ENCODE measurements at places on chromosomes 11 and 22. TPM values are rescaled to one million over a fixed set of nuclear protein-coding genes. Genes with fewer than 3 reads are reported as not detected.

DNA sequence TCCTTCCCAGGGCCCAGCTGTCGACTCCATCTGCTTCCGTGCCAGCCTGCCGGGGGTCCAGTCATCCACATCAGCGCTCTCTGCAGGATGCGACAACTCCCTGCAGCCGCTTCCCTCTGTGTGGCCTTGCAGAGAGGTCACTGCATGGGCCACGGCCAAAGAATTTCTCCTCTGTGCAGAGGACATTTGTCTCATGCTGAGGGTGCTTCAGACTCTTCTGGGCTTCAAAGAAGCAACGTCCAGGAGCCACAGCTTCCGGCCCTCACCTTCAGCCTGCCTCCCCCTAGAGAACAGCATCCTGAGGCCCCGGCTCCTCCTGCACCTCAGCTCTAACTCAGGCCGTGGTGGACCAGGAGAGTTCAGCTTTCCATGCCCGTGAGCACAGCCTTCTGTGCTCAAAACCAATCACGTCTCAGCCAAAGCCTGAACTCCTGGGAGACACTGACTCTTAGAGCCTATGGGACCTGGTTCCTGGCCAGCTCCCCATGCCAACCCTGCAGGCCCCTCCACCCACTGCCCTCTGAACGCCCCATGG lies 258.9 kb downstream of the BRD1 start:
- DNase-seq = no peak

- peak; percentile 81 for DNase-seq
Measured at GRCh38 chr22:23183061-23183698, 2.9 kb downstream of the BCR start.

GRCh38 chr22:20244691-20245576 lies 23.2 kb downstream of the RTN4R start:
- peak; percentile 64 for DNase-seq

DNA sequence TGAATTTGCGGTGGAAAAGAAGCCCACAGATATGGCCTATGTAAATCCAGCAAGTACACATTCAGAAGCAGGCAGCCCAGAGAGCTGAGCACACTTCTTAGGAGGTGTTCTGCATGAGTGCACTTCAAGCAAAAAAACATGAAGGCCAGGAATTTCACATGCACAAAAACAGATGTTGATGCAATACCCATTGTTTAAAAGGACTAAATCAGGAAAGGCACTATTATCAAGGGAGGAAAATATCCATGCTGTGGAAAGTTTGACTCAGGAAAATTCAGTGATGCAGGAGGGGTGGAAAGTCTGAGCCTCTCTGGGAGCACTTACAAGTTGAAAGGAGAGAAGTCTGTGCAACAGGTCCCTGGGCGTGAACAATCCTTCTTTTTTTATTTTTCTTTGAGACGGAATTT lies 15.8 kb upstream of the CARS1 start:
- DNase-seq = peak; percentile 47

DNA sequence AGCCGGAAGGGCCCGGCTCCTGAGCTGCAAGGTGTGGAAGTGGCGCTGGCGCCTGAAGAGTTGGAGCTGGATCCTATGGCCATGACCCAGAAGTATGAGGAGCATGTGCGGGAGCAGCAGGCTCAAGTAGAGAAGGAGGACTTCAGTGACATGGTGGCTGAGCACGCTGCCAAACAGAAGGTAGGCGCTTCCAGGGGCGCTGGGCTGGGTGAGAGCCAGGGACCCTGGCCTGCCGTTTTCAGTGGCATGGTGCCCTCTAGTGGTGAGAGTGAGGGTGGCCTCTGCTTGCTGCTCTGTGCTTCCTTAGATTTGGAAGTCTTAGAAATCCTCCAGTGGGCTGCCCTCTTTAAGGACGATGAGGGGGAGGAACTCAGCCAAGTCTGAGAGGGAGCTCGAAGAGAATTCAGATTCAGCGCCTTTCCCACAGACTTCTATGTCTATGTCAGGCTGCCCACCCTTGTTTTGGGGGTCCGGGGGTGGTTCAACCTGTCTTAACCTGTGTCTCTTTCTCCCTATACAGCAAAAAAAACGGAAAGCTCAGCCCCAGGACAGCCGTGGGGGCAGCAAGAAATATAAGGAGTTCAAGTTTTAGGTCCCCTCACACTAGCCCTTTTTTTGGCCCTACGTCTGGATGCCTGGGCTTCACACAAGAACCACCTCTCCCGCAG lies 1.8 kb upstream of the PACS1 start:
- DNase-seq = peak; percentile 73

- DNase-seq = peak; percentile 28
Measured at GRCh38 chr11:132220474-132220873, 850.1 kb downstream of the NTM start.

DNA sequence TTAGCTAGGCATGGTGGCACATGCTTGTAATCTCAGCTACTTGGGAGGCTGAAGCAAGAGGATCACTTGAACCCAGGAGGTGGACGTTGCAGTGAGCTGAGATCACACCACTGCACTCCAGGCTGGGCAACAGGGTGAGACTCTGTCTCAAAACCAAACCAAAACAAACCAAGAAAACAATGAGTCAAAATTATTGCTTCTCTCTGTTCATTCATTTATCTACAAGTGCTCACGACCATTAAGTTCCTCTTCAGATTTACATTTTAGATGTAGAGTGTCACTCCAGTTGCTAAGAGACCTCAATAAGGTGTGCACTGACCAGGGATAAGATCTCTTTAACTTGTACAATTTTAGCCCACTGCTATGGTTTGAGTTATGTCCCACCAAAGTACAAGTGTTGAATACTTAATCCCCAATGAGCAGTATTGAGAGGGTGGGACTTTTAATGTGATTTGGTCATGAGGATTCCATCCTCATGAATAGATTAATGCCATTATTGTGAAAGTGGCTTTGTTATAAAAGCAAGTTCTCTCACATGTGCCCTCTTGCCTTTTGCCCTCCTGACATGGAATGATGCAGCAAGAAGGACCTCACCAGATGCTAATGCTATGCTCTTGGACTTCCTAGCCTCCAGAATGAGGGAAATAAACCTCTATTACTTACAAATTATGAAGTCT lies 7.8 kb downstream of the HNRNPUL2 start:
- DNase-seq = no peak

DEPDC7 gene
- polyA plus RNA-seq = 1.4 TPM

GRCh38 chr11:104694259-104695064 lies 203.8 kb downstream of the CASP12 start:
- no peak for DNase-seq

- DNase-seq = no peak
Measured at GRCh38 chr11:16880184-16880801, 133.9 kb downstream of the PLEKHA7 start.

GRCh38 chr11:69718147-69718546 lies 14.3 kb upstream of the FGF19 start:
- DNase-seq = no peak

DNA sequence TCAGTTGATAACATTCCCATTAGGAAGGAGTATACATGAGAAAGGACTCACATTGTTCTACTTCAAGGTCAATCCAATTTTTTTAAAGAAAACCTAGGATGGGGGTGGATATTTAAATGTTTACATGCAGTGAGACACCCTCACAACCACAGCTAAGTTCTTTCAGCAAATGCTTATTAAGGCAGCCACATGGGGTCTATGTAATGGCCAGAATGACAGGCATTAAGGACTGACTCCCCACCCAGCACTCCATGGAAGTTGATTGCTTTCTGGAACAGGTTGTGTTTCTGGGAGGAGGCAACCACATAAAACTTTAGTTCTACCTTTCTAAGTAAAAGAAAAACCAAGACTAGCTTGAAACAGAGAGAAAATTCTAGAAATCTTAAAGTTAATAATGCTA lies 662.0 kb upstream of the CCDC90B start:
- DNase-seq = no peak

DNA sequence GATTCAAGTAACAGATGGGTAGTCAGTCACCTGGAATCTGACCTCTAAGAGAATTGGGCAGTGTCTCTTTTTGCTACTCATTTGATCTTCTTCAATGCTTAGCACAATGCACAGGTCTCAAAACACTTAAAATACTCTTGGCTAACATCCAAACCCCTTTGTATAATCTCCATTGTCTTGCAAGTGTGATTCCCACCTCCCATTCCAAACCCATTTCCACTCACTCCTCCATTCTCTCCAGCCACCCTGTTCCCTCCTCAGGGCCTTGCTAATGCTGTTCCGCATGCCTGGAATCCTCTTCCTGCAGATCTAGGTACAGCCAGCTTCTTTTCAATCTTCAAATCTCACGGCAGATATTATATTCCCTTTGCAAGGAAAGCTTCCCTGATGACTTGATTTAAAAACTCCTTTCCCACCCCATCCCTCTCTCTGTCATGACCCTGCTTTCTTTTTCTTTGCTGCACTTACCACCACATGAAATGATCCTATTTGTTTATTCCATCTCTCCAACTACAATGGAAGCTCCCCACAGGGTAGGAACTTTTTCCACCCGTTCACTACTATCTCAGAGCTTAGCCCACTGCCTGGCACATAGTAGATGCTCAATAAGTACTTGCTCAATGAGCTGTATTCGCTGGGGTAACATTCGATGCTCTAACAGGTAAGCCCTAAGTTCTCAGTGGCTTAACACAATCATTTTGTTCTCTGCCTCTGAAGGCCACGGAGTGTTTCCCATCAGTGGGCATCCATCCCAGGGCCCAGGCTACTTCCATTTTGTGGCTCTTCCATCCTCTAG lies 121.7 kb downstream of the MN1 start:
- DNase-seq = no peak

QSER1 gene
- polyA plus RNA-seq = 2.6 TPM

DNA sequence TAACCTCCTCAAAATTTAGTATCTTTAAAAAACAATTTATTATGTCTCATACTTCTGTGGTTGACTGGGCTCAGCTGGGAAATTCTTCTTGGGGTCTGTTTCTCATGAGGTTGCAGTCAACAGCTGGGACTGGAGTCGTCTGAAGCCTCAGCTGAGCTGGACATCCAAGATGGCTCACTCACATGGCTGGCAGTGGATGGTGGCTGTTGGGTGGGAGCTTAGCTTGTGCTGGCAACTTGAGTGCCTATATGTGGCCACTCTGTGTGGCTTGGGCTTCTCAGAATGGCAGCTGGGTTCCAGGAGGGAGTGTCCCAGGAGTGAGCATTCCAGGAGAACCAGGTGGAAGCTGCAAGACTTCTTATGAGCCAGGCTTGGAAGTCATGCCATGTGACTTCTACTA lies 13.2 kb downstream of the THY1 start:
- no peak for DNase-seq

ZP1 gene
- polyA plus RNA-seq = 4.1 TPM

GRCh38 chr11:68709062-68709461 lies 24.7 kb downstream of the GAL start:
- DNase-seq = no peak

DNA sequence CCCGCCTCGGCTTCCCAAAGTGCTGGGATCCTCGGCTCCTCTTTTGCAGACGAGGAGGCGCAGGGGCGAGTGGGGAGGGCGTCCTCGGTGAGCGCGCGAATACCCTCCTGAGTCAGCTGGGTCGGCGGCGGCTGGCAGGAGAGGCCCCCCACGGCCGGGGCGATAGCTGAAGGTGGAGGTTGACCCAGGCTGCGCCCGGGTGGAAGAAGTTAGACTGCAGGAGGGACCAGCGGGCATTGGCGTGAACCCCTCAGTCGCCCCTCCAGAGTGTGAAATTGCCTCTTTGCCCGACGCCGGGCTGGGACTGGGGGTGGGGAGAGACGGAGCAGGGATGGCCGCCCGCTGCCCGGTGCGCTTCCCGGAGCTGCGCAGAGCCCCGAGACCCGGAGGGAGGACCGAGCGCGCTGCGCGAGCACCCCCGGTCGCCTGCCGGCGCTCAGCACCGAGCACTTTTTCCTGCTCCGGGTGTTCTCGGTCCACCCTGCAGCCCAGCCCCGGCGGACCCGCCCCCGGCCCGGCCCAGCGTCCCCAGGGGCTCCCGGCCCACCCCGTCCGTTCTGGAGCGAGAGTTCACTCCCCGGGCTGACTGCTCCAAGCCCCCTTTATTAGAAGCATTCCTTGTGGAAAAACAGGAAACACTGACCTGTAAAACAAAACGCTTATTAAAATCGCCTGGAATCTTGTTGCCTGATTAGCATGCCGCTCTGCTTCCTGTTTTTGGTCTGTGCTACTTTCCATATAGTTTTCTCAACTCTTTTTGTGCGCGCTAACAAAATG lies 13.7 kb upstream of the CPT1A start:
- no peak for DNase-seq

GRCh38 chr22:21569459-21570170 lies 2.1 kb downstream of the UBE2L3 start:
- DNase-seq = no peak

- no peak for DNase-seq
Measured at GRCh38 chr22:45996241-45997076, 19.5 kb upstream of the WNT7B start.

GRCh38 chr11:10540546-10540914 lies 457 bp downstream of the RNF141 start:
- peak; percentile 82 for DNase-seq

GRCh38 chr11:7696424-7696823 lies 9.9 kb downstream of the OVCH2 start:
- no peak for DNase-seq

DNA sequence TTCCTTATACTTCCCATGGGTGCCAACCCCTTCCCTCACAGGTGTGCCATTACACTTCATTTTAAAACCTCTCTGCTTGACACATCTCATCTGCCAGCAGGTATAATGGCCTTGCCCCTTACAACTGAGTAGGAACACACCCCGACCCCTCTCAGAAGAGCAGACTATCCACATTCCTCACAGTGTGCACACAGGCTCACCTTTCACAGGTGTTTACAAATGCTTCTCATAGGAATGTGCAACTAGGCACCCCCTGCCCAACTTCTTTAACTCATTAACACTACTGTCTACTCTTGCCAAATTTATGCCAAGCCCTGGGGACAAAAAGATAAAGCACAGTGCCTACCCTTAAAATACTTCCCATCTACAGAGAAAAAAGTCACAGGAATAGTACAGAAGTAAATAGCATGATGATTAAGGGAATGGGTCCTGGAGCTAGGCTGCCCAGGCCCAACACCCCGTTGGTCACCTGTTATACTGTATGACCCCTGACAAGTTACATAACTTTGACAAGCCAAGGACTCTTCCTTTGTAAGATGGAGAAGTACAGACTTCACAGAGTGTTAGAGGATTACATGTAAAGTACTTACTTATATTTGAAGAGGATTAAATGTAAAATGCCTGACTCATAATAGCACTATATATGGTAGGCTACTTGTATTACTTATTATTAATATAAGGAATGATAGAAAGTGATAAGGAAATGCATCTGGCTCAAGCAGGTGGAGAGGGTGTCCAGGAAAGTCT lies 15.2 kb downstream of the TRIM3 start:
- peak; percentile 23 for DNase-seq

- no peak for DNase-seq
Measured at GRCh38 chr11:95531116-95531515, 258.5 kb downstream of the FAM76B start.
